ENCODE measurements at places on chromosomes 1 and 21.

DNA sequence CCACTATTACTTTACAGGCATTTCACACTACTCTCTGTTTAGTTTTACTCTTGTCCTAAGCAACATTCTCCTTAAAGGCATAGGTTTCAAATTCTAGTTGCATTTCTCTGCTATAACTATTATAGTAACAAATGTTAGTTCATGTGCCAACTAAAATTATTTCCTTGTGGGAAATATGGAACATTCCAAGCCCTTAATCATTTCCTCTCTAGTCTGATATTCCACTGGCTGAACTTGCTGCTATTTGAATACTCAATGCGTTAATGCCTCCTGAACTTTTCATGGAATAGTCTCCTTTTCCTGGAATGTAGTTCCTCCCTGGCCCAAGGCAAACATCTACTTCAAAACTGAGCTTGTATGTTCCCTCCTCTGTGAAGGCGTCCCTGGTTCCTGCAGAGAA, 19.3 kb upstream of the TBX19 start:
- no peak for DNase-seq

GRCh38 chr1:50452700-50453099, 29.5 kb upstream of the DMRTA2 start:
- DNase-seq = peak; percentile 15

- no peak for DNase-seq
These were observed 117.5 kb downstream of the FOXD2 start for GRCh38 chr1:47555306-47555705.

GRCh38 chr1:75328691-75329090, 194.5 kb downstream of the LHX8 start:
- DNase-seq = no peak

- DNase-seq = no peak
These were observed 57.0 kb upstream of the TARBP1 start for GRCh38 chr1:234535763-234536515.

- DNase-seq = no peak
These were observed 26.8 kb downstream of the TOR3A start for GRCh38 chr1:179108644-179109043.

- DNase-seq = no peak
These were observed 1.2 kb downstream of the HSPG2 start for GRCh38 chr1:21935891-21936365.

DNA sequence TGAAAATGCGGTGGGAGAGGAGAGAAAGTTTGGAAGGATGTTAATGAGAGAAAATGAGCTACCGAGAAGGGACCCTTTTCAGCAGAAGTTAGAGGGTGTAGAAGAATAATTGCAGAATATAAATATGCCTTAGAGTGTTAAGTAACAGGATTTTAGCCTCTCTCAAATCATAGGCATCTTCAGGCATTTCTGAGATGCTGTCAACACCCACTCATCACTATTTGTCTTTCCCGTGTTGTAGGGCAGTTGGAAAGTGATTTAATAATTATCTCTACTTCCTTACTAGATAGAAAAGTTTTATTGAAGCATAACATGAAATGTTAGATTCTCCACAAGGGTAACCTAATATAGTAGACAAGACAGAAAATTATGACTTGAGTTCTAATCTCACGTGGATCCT, 96.4 kb upstream of the RGS4 start:
- no peak for DNase-seq

- DNase-seq = no peak
These were observed 68.9 kb downstream of the UCK2 start for GRCh38 chr1:165896277-165896676.

DNA sequence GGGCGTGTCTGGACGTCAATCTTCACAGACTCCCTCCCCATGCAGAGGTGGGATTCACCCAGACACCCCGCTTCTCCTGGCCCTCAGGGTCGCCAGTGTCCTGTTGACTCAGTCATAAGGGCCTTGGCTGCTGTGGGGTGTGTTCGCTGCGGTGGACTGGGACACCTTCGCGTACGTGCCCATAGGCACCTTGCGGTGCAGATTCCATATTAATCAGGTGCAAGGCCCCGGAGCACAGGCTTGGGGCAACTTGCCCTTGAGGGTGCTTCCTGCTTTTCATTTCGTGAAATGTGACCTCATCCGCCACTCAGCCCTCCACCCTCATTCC, 398 bp upstream of the SLC30A10 start:
- no peak for DNase-seq
